ENCODE measurements at places on chromosomes 1 and 21. TPM values are rescaled to one million over a fixed set of nuclear protein-coding genes. Genes with fewer than 3 reads are reported as not detected.

DNA sequence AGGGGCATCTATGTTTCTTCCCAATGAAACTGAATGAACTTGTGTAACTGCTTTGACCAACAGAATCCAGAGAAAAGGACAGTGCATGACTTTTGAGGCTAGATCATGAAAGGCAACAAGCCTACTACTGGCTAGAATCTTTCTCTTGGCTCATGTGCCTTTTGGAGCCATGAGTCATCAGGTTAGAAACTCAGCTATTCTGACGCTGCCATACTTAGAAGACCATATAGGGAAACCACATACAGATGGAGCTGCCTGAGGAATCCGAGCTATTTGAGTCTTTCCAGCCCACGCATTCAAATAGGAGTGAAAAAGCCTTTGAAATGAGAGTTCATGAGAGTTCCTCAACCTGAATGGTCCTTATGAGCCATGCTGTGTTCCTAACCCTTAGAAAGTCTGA, 738.5 kb upstream of the CHRM3 start:
- no peak for DNase-seq

Gene MIXL1
- not detected for total RNA-seq

GRCh38 chr1:173113015-173113741, 62.4 kb upstream of the TNFSF18 start:
- DNase-seq, result peak; percentile 28

Gene CR2
- 0.28 TPM for total RNA-seq

DNA sequence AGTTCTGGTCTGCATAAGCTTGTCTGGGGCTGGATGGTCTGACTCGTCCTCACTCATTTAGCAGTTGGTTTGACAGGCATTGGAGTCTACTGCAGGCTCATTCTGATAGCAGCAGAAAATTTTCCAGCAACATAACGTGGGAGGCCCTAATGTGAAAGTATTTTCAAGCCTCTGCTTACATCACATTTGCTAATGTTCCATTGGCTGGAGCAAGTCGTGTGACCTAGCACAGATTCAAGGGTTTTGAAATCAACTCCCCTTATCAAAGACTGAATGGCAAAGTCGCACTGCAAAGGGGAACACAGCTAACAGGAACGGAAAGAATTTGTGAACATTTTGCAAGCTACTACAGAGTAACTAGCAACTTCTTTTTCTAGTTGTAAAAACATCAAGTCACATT, 2.3 kb upstream of the USH2A start:
- DNase-seq, result no peak

DNA sequence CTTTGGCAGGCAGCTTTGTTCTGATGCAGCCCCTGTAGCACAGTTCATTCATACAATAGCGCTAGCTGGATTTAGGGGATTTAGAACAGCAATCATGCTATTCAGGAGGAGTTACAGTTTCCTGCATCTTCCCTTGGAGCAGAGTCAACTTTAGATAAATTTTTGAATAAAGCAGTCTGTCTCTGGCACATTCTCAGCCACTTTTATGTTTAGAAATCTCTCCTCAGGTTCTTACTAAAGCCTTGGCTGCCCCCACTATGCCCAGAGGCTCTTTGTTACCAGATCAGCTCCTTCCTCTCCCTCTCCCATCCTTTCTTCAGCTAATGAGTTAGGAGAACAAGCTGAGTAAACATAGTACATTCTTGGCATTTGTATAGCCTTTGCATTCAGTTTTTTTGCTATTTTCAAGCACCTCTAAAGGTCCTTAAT, 17.0 kb upstream of the PIGC start:
- no peak for DNase-seq

Gene ADCY10
- 0.11 TPM for total RNA-seq

DNA sequence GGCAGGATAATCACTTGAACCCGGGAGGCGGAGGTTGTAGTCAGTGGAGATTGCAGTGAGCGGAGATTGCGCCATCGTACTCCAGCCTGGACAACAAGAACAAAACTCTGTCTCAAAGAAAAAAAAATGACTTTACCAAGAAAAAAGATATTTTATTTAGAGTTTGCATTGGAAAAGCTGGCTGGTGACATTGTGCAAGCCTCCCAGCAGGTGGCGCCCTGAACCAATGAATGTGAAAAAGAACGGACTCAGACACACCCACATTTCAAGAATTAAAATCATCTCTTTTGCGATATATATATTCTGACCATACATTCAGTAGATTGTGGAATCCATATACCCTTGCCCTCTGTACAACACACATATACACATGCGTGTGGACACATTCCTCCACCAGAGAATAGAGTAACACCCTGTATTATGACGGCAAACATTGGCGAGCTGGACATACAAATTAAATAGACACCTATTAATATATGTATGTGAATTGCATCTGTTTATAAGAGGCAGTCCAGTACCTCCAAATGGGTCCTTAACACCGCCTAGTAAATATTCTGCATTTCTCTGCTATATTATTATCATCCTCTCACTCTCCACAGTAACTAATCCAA, 39.0 kb upstream of the CADM3 start:
- DNase-seq, result peak; percentile 87

GRCh38 chr21:31253684-31254083, 90.4 kb downstream of the TIAM1 start:
- no peak for DNase-seq

GRCh38 chr1:37514350-37515184, at the start of gene MEAF6:
Gene MEAF6, minus strand, starts transcription at chr1:37514766. Its CDS starts 20 bp downstream, at chr1:37514746.
- DNase-seq, result peak; percentile 91
